ENCODE measurements at places on chromosomes 2 and 18.

GRCh38 chr2:173751245-173751975 lies 213.8 kb downstream of the SP3 start:
- DNase-seq, result no peak

DNA sequence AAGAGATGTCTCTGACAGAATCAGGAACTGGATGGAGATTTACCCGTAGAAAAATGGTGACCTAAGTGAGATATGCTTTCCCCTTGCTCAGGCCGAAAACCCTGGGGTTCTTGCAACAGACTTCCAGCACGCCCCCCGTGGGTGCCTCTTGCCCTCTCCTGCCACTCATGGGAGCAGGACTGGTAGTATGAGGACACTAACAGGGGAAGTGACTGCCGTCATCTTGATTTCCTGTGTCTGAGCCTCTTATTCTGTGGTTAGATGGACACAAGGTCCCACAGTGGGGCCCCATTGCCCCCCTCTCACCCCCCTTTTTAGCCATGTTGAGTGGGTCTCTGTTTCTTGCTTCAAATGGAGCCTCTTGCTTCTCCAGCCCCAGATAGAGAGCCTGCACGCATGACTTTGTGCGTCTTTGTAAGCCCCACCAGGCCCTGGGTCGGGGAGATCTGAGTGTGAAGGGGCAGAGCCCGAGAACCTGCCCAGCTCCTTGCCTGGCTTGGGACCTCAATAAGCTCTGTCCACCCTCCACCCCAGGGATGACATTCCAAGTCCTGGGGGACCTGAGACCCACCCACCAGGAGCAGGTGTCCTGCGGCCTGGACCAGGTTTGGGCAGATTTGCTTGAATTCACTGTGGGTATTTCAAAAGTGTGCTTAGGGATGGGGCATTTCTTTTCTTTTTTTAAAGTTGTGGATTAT lies 12.6 kb downstream of the GNLY start:
- no peak for DNase-seq

- no peak for DNase-seq
These were observed 378.8 kb downstream of the SLC4A3 start for GRCh38 chr2:220006152-220006621.

- DNase-seq, result no peak
These were observed 20.2 kb downstream of the GATA6 start for GRCh38 chr18:22189449-22190166.

DNA sequence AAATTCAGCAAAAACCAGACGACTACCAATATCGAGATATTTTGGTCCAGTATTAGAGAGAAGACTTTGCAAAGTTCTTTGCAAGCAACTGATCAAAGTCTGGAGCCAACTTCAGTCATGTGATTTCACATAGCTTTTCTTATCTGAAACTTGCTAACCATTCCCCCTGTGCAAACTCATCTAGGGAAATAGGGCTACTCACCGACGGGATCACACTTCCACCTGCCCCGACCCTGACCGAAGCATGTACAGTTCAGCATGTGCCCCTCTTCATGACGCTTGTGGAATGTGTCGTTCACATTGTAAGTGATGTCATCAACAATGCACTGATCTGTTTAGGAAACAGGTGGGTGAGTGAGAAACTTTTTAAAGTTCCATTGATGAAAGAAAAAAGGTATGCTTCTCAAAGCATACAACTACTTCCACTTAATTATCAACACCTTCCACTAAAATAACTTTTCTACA lies 15.4 kb downstream of the FN1 start:
- no peak for DNase-seq

DNA sequence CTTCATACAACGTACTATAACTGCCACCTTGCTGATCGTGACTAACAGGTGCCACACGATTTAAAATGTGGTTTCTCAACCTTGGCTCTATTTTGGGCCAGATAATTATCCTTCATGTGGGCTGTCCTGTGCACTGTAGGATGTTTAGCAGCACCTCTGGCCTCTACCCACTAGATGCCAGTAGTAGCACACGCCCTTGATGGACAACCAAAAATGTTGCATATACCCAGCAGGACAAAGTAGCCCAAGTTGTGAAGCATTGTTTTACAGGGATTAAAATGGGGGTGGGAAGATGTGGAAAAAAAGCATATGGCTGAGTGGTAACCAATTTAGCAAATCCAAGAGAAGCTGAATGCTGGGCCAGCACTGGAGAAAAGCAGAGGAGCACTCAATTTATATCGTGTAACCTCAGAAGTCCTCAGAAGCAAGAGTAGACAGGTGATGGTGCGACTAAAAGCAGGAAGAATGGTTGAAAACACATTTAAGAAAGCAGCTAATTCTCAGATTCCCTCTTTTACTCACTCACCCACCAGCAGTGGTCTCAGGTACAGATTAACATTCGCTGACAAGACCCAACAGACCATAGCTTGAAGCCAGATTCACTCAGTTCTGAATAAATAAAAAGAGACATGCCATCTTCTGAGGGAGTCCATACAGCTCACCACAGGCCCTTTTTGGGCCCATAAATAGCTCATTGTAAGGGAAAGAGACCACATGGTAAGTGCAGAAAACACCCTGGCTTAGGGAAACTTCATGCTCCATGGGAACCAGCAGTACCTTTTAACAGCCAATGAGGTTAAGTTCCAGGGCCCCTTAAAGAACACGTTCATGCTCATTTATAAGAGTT lies 50.6 kb downstream of the RAPH1 start:
- DNase-seq, result peak; percentile 51

- no peak for DNase-seq
These were observed 52.2 kb upstream of the TSPYL6 start for GRCh38 chr2:54308186-54308585.

DNA sequence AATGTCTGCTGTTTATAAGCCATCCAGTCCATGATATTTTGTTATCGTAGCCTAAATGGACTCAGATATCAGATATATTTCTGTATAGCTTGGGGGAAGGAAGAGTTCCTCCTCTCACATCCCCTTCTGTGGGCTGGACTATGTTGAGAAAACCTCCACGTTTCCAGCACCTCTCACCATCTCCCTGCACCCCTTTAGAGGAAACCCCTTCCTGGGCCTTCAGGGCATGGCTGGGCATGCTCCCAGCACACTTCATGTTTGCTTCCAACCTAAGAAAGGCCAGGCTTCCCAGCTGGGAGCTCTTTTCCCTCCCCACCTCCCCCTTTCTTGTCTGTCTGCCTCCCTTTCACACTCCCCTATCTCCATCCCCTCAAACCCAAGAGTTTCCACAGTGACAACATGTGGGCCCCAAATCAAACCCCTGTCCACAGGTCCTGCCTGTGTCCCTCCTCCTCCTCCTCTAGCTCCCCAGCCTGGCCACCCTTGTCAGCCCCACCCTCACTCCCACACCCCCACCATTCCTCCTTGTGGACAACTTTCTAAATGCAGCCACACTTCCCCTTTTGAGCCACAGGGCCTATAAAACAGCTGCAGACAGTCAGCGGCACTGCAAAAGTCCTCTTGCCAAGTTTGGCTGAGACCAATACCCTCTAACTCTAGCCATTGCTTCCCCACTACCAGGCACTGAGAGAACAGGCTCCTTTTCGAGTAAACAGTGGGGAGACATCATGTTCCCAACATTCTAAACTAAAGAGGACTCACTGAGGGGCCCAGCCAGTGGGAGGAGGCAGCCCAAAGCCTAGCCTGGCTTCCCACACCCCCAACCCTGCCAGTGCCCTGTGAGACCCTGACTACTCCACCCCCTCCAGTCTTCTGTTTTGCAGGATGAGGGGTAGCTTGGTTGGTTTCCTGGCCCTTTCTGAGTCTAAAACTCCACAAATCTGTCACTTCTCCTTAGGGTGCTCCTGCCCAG lies 120.5 kb downstream of the ZFP36L2 start:
- DNase-seq, result no peak

DNA sequence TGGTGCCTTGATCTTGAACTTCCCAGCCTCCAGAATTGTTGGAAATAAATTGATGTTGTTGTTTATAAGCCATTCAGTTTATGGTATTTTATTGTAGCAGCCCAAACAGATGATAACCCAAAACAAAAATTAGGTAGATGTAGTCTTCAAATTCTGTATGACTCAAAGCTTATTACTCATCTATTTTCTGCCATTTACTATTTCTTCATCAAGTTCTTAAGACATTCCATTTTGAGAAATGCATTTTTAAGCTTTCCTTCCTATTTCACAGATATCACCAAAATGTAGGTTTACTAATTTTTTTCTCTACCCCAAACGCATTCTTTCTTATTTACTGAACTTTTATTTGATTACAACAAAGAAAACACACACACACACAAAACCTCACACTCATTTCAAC lies 148.2 kb downstream of the RND3 start:
- DNase-seq, result no peak

GRCh38 chr2:69089266-69089665 lies 76.3 kb downstream of the ANTXR1 start:
- DNase-seq, result no peak

GRCh38 chr2:126894585-126895182 lies 4.0 kb upstream of the TEX51 start:
- no peak for DNase-seq

Measured in stimulated activated CD4-positive, alpha-beta T cell treated with anti-CD3 and anti-CD28 coated beads, Interleukin-2, amount 100 ng/mL, for 24 hours (primary cell).